ENCODE measurements at places on chromosomes 1 and 21. TPM values are rescaled to one million over a fixed set of nuclear protein-coding genes. Genes with fewer than 3 reads are reported as not detected.

Gene NUP210L
- 0.04 TPM for polyA plus RNA-seq

Gene LCE1C
- not detected for polyA plus RNA-seq

Gene CLEC20A
- 0.37 TPM for polyA plus RNA-seq

Gene VWA5B1
- polyA plus RNA-seq, result 0.65 TPM

Gene AMY2A
- polyA plus RNA-seq, result 0.29 TPM

Gene CELA2B
- polyA plus RNA-seq, result not detected

Gene GUCA2A
- polyA plus RNA-seq, result not detected

Gene VAV3
- 154 TPM for polyA plus RNA-seq

Gene MCOLN2
- polyA plus RNA-seq, result 0.64 TPM

Gene CELA2A
- not detected for polyA plus RNA-seq

Gene GFI1
- polyA plus RNA-seq, result 0.14 TPM

Gene LCE1B
- polyA plus RNA-seq, result not detected

Gene HSPA6
- 0.46 TPM for polyA plus RNA-seq

Gene TRPM2
- 0.82 TPM for polyA plus RNA-seq

Gene CFAP141
- not detected for polyA plus RNA-seq

- DNase-seq, result no peak
Observed at GRCh38 chr1:51969038-51969705, 21.3 kb downstream of the RAB3B start.

- DNase-seq, result no peak
Observed at GRCh38 chr1:97385536-97386277, 535.1 kb downstream of the DPYD start.

- no peak for DNase-seq
Observed at GRCh38 chr1:50877641-50878040, 82.4 kb downstream of the FAF1 start.

GRCh38 chr1:95249916-95250315, 15.9 kb downstream of the RWDD3 start:
- DNase-seq, result no peak

GRCh38 chr1:119367432-119368124, 1.0 kb upstream of the HAO2 start:
- DNase-seq, result peak; percentile 34

DNA sequence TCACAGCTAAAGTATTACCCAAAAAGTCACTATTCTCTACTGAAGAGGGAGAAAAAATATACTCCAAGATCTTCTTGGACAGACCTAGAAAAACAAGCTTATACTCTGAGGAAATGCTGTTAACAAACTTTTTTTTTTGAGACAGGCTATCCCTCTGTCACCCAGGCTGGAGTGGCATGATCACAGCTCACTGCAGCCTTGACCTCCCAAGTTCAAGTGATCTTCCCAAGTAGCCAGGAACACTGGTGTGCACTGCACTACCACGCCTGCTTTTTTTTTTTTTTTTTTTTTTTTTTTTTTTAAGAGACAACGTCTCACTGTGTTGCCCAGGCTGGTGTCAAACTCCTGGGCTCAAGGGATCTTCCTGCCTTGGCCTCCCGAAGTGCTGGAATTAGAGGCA, 17.3 kb downstream of the GLRX2 start:
- no peak for DNase-seq

- no peak for DNase-seq
Observed at GRCh38 chr1:158607296-158607695, 2.2 kb downstream of the OR10Z1 start.

GRCh38 chr1:201557572-201557958, 18.6 kb downstream of the NAV1 start:
- no peak for DNase-seq

DNA sequence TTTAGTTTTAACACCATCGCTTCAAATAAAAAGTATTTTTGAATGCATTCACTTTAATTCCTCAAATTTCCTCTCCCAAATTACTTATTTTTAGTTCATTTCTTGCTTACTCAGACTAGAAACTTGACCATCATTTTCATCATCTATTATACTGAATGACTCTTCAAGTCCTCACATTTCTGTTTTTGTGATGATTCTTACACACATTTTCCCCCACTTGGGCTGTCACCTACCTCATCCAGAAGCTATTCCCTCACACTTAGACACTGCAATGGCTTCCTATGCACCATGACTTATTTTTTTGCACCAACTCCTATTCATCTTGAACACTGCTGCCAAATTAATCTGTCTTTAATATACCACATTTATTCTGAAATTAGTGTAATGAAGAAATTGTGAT, 239.6 kb upstream of the DUSP10 start:
- no peak for DNase-seq

DNA sequence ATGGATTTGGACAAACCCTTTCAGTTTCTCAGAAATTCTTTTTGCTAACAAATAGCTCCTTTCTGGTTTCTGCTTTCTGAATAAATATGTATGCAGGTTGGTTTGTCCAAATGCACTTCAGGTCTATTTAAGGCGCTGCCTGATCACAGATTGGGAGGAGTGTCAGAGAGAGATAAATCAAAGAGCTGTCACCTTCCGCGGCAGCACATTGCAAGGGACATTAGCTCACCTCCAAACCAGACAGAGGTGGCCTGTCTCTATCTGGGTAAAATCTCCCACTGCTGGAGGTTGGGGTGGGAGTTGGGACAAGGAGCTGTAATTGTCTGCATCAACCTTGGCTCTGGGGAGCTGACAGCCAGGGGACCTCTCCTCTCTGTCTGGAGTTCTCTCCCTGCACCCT, 25.2 kb downstream of the PRAMEF20 start:
- no peak for DNase-seq

DNA sequence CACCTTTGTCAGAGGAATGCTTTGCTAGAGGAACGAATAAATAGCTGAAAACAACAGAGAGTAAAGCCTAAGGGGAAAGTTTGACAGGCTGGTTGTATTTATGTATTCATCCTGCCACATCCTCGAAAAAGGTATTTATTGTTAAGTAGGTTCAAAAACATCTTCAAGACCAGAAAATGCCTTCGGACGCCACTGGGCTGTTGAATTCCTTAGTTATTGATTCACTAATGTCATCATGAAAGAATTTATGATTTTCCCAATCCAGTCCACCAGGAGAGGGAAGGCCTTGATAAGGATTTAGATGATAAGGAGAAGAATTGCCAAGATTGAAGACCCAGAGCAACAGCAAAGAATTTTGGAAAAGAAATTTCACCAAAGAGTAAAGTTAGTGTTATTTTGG, 35.2 kb upstream of the MAB21L3 start:
- no peak for DNase-seq

GRCh38 chr1:85058311-85058710, 10.0 kb upstream of the MCOLN3 start:
- no peak for DNase-seq

DNA sequence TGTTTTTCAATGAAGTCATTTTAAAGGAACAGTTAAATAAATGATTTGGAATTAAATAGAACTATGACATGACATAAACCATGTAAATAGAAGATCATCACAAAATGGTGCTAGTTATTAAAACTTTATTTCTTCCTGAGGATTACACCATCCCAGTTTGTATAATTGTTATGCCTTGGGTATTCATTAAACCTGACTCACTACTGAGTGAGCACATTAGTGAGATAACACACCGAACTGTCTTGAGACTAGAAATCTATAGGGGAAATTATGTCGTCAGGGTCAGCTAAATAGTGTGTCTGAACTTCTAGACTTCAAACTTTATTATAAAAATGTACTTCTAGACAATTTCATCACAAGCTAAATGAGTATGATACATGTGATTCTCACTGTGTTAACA, 189.4 kb downstream of the NCAM2 start:
- no peak for DNase-seq

GRCh38 chr1:11920239-11920903, 5.9 kb downstream of the KIAA2013 start:
- no peak for DNase-seq

- DNase-seq, result no peak
Observed at GRCh38 chr1:230982696-230983095, 3.8 kb downstream of the ARV1 start.

DNA sequence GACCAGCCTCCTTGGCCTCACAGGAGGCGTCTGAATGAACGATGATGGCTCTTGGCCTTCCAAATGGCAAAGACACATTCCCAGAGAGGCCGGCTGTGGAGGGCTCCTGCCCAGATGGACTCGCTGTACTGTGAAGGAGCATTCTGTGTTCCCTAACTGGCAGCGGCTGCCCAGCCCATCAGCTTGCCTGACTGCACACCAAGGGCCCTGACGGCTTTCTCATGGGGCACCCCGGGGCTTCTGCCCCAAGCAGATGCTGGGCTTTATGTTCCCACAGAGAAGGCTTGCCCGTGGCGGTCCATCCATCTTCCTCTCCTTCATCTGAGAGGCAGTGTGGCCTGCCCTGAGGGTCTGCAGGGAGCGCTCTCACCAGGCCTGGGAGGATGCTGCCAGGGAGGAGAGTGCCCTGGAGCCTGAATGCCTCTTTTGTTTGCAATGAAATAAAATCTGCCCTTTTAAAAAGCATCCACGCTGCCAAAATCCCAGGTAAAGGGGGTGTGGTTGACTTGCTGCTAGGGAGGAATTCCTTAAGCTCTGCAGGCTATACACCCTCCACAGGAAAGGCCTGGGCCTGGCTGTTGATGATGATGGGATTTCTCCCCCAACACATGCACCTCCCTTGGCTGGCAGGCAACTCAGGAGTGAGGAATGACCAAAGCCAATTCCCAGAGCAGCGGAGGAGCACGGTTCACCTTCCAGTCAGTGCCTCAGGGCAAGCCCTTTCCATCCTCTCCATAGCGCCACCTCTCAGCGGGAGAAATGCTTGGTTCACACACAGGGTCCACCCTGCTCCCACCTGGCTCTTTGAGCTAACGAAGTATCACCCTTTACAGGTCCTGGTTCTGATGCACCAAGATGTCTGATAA, 84.6 kb upstream of the SSX2IP start:
- no peak for DNase-seq

DNA sequence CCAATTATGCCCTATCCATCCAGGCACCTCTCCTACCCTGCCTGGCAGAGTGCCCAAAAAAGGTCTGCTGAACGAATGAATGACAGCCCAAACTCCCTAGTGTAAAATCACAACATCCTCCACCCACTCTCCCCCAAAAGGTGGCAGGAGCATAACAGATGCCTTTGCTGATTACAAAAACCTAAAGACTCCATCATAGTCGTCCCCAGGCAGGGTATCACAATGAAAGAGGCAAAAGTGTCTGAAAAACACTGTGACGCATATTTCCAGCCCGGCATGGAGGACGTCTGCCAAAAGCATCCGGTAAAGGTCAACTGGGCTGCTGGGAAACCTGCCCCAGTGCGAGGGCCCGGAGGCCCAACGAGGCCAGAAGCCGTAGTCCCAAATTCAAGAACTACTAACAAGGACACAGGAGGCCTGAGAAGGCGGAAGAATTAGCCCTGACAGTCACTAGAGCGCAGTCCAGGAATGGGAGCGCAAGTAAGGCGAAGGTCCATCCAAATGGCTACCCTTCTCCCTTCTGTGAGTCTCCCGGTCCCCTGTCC, 576 bp downstream of the SMIM12 start:
- DNase-seq, result no peak

DNA sequence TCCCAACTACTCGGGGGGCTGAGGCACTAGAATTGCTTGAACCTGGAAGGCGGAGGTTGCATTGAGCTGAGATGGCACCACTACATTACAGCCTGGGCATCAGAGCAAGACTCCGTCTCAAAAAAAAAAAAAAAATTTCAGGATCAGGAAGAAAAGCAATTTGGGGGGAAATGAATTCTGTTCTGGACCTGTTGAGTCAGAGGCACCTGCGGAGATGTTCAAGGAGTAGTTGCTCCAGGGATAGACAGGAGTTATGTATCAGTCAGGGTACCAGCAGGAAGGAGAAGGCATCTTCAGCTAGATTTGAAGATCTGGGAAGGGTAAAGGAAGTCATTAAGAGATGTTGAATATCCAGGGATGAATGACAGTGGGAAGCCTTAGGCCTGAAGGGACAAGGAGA, 2.9 kb upstream of the RHBDL2 start:
- no peak for DNase-seq

- no peak for DNase-seq
Observed at GRCh38 chr1:209268479-209268878, 315.0 kb upstream of the CAMK1G start.

- no peak for DNase-seq
Observed at GRCh38 chr1:37748565-37748964, 16.4 kb downstream of the EPHA10 start.

- DNase-seq, result no peak
Observed at GRCh38 chr1:246608616-246609376, 42.5 kb downstream of the CNST start.

- no peak for DNase-seq
Observed at GRCh38 chr21:27094184-27094948, 127.5 kb upstream of the ADAMTS5 start.

DNA sequence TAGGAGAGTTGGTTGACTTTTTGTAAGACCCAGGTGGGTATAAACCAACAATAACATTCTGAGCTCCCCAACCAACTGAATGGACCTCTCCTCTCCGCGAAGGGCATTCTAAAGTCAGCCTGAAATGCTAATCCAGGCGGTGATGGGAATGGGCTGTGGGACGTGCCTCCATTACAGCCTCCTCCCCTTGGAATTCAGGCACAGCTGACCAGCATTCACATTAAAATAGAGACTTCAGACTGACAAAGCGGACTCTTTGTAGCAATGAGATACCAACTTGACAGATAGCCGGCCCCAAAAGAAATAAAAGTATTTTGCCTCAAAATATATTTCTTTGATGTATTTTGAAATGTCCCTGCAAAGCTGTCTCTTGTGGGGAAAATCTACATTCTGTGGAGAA, 101.7 kb downstream of the KIF26B start:
- no peak for DNase-seq

- peak; percentile 23 for DNase-seq
Observed at GRCh38 chr1:235326719-235327558, 1.0 kb downstream of the ARID4B start.

- no peak for DNase-seq
Observed at GRCh38 chr1:71031426-71031825, 16.2 kb downstream of the PTGER3 start.

GRCh38 chr21:36744560-36745231, 45.8 kb downstream of the SIM2 start:
- peak; percentile 72 for DNase-seq

GRCh38 chr1:184036517-184036949, 995 bp downstream of the COLGALT2 start:
- DNase-seq, result no peak

- DNase-seq, result no peak
Observed at GRCh38 chr1:161223805-161224694, 622 bp upstream of the APOA2 start.

DNA sequence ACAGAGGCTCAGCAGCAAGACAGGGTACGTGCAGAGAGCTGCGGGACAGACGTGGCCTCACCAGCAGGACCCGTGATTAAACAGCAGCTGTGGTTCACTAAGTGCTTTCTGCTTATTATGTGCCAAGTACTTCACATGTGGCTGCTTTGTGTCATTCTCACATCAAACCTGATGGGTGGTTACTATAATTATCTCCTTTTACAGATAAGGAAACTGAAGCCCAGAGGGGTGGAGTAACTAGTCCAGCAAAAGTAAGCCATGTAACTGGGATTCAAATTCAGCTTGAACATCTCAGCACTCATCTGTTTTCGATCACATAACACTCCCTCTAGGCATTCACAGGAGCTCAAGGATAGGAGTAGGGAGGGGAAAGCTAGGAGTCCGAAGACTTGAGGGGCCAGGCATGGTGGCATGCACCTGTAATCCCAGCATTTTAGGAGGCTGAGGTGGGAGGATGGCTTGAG, 50.8 kb upstream of the CLIC4 start:
- DNase-seq, result no peak
